Dermis microvascular lymphatic vessel endothelial cell (primary cell): ENCODE measurements at places on chromosomes 7 and 10. TPM values are rescaled to one million over a fixed set of nuclear protein-coding genes. Genes with fewer than 3 reads are reported as not detected.
A peak's percentile ranks its signal among the peaks of the same experiment; 100 is the strongest.

- no peak for DNase-seq
These were observed 7.1 kb upstream of the KLF6 start for GRCh38 chr10:3791974-3792633.

- no peak for DNase-seq
These were observed 21.2 kb downstream of the CYP3A4 start for GRCh38 chr7:99762680-99763327.

DNA sequence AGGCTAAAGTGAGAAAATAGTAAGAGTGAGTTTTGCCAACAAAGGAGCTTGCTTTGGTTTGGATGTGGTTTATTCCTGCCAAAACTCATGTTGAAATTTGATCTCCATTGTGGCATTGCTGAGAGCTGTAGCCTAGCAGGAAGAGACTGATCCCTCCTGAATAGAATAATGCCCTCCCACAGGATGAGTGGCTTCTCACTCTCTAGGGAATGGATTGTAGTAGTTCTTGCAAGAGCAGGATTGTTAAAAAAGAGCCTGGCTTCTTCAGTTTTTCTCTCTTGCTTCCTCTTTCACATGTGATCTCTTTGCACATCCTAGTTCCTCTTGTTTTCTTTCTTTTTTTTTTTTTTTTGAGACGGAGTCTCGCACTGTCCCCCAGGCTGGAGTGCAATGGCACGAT lies 34.4 kb downstream of the ASAH2 start:
- peak; percentile 16 for DNase-seq

DNA sequence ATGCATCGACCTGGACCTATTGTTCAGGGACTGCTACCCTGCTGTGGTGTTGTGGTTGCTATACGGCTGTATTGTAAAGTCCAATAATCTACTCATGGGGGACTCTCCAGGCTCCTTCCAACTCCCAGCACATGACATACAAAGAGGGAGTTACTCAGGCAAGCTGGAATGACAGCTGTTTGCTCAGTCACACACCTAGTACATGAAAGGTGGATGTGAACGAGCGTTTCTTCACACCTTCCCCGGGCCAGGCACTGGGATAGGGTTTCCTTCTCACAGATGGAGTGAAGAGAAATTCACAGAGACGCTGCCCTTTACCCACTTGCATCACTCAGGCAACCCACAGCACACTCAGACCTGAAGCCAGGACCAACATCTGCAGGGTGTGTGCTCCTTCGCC lies 215.7 kb downstream of the TNS3 start:
- DNase-seq, result no peak

- DNase-seq, result no peak
These were observed 118.2 kb downstream of the ANK3 start for GRCh38 chr10:60271319-60272040.

BICC1 gene
- under 0.01 TPM in 1 of 2 replicates, not detected in the other for total RNA-seq

ZNF117 gene
- 1.2 and 2.4 TPM in 2 replicates for total RNA-seq

GDF10 gene
- not detected in 2 replicates for total RNA-seq
